ENCODE measurements at places on chromosomes 16 and 17.

- no peak for DNase-seq
Measured at GRCh38 chr17:70130289-70130688, 39.0 kb upstream of the KCNJ2 start.

DNA sequence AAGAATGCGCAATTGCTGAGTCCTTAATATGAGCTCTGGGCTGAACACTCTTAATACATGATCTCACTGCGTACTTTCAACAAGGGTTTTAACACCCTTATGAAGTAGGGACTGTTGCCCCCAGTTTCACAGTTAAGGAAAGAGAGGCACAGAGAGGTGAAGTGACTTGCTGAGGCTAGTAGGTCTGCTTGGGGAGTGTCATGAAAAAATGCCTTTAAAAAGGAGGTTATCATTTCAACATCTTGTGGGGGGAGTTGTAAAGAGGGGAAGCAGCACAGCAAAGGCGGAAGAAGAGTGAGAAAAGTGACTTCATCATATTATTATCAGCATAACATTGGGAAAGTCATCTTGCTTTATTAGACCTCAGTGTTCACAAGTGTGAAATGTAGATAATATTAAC, 2.1 kb downstream of the CCL4L2 start:
- no peak for DNase-seq

DNA sequence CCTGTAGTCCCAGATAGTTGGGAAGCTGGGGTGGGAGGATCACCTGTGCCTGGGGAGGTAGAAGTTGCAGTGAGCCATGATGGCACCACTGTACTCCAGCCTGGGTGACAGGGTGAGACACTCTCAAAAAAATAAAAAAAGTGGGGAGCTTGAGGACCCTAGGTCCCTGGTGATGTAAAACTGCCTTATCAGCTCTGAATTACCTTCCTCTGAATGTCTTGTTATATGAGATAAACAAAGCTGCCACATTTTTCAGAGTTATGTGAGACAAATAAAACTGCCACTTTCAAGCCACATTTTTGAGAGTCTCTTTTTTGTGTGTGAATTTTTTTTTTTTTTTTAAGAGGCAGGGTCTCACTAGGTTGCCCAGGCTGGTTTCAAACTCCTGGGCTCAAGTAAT, 32.0 kb upstream of the B4GALNT2 start:
- DNase-seq, result no peak

DNA sequence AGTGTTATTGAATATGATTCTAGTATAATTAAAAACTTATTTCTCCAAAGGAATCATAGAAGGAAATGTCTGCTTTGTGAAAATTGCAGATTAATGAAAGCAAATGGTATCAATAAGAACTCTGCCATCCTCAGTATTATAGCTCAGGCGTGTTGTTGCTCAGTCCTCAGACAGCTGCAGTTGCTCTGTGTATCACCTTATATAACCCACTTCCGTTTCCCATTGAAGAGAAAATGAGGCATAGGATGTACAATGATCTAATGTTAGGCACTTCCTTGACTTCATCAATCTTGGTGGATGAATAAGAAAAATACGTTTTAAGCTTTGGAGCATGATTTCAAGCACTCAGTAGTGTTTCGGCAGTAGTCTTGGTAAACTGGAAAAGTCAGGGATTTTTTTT, 14.1 kb downstream of the MFSD11 start:
- no peak for DNase-seq

GRCh38 chr17:273981-274832, 78.4 kb downstream of the RPH3AL start:
- no peak for DNase-seq

- no peak for DNase-seq
Measured at GRCh38 chr16:28072087-28072486, 8.6 kb upstream of the GSG1L start.

DNA sequence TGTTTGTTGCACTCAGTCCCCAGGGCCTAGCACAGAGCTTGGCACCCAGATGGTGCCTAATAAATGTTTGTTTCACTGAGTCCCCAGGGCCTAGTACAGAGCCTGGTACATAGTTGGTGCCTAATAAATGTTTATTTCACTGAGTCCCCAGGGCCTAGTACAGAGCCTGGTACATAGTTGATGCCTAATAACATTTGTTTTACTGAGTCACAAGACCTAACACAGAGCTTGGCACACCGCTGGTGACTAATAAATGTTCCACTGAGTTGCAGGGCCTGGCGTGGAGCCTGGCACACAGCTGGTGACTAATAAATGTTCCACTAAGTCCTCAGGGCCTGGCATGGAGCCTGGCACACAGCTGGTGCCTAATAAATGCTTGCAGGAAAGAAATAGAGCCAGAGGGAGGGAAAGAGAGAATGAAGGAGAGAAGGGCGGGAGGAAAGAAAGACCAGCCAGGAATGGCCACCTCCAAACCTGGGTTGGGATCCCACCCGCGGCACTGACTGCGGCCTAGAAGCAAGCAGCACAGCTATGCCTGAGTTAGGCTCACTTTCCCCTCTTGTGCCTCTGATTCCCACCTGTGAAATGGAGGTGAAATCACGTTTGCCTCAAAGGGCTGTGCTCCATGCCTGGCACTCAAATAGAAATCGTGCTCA, 7.5 kb downstream of the SLC5A11 start:
- no peak for DNase-seq

- DNase-seq, result no peak
Measured at GRCh38 chr17:17560167-17560566, 31.3 kb downstream of the PEMT start.

- DNase-seq, result no peak
Measured at GRCh38 chr17:75499313-75500022, 15.9 kb downstream of the CASKIN2 start.

DNA sequence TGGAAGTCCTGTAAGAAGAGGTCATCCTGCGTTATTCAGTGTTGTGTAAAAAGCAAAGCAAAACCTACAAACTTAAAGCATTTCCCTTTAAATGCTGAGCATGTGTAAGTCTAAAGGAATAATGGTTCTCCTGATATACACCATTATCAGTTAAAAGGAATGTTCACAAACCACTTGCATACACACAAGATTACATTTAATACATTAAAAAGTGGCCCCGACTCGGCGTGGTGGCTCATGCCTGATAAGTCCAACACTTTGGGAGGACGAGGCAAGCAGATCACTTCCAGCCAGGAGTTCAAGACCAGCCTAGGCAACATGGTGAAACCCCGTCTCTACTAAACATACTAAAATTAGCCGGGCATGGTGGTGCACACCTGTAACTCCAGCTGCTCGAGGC, 30.5 kb downstream of the CPPED1 start:
- DNase-seq, result no peak

DNA sequence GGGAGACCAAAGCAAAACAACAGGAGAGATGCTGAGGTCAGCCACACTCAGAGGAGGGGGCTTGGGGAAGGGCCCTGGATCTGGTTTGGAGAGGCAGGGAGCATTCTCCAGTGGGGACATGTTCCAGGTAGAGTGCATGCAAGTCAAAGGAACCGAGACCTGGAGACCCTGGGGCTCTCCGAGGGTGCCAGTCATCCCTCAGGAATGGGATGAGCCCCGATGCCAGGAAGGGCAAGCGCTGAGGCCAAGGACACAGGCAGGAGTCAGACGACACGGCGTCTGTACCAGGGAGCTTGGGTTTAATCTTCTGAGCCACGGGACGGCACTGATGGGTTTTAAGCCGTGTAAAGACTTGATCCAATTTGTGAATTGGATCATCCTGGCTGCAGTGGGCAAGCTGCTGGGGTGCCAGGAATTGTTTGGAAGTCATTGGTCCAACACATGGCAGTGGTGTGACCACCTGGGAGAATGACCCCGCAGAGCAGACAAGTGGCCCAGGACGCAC, 32.9 kb upstream of the ANKRD40CL start:
- DNase-seq, result no peak

- no peak for DNase-seq
Measured at GRCh38 chr17:18937981-18938691, 13.8 kb upstream of the SLC5A10 start.

DNA sequence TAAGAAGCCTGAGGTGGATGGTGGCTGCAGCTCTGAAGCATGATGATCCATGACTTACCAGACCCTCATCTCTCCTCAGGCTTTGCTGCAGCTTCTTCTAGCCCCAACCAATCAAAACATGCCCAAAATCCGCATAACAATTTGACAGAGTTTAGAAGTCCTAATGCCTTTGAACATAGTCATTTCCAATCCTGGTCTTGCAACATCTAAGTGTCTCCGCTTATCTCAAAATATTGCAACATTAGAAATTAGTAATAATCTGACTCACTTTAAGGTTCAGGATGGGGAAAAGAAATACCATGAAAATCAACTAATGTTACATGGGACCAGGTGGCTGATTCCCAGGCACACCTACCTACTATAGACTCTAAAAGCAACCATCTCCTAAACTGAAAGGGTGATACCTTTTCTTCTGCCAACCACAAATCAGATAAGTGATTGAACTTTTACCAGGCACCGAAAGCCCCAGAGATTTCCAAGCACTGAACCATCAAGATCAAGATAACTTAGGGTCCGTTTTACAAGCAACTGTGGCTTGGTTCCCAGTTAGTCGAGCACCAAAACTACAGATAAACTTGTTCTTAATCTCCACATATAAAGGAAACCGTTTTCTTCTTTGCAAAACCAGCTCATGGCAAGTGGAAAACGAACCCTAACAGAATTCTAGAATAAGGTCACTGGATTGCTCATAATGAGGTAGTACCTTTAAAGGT, 14.0 kb downstream of the ERN1 start:
- DNase-seq, result no peak

DNA sequence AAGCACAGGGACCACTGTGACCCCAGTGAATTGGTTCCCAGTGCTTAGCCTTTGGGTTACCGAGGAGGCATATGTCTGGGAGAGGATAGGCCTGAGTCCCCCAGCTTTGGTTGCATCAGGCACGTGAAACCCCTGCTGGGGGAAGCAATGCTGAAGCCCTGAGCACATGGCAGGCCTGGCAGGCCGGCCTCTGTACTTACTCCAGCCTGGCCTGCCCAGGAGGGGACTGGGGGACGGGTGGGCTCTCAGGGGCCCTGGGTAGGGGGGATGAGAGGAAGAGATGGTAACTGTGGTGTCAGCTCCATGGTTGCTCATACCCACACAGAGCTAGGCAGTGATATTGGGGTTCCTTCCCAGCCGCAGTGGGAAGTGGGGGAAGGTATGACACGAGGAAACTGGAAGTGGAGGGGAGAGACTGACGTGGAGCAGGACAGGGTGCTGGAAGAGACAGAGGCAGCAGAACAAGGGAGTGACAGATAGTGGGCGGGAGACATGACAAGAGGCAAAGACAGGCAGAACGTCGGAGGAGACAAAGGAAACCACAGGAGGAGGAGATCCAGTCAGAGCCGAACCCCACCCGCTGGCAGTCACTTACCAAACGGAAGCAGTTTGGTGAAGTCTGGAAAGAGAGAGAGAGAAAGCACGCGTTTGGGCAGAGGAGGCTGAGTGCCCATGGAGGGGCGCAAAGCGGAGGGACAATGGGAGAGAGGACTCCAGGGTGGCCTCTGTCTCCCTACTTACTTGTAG, 9.1 kb downstream of the TMEM208 start:
- no peak for DNase-seq

- DNase-seq, result no peak
Measured at GRCh38 chr16:83513008-83513755, 294.6 kb upstream of the HSBP1 start.

- DNase-seq, result peak; percentile 79
Measured at GRCh38 chr17:82105882-82106687, 8.0 kb upstream of the FASN start.

GRCh38 chr17:61208301-61209105, 191.1 kb upstream of the TBX2 start:
- DNase-seq, result no peak

DNA sequence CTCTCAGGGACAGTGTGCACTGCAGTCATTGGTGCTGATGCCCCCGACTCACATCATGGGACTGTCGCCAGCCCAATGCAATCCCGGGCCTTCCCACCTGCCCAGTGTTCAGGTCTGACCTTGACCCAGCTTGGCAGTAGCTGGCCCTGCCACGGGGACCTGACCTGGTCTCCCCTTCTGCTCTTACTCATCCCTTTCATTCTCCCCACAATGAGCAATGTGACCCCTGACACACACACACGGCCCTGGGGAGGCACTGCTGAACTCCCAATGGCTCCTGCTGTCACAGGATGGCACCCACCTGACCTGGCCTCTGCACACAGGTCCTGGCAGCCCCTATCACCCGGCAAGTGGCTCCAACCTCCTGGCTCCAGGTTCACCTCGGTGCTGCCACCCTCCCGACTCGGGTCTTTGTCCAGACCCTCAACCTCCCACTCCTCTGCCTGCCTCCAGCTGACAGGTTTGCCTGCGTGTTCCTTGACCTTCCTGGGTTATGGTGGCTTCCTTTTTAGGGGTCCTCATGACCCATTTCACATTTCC, 6.6 kb downstream of the CD300C start:
- DNase-seq, result no peak

- DNase-seq, result no peak
Measured at GRCh38 chr17:77329741-77330531, 189.2 kb downstream of the SEC14L1 start.

- no peak for DNase-seq
Measured at GRCh38 chr16:3194792-3195191, 6.8 kb downstream of the OR1F1 start.

DNA sequence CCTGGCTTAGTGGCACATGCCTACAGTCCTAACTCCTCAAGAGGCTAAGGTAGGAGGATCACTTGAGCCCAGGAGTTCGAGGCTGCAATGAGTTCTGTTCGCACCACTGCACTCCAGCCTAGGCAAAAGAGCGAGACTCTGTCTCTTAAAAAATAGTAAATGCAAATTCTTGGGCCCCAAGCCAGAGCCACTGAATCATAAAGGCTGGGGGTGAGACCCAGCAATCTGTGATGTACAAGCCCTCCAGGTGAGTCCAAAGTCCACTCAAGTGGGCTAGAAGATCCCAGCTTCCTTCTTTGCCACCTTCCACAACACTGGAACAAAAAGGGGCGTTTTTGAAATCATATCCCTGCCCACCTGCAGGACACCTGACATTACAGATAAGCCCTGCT, 16.9 kb downstream of the TRIM25 start:
- no peak for DNase-seq

GRCh38 chr16:75305364-75306098, 54.1 kb upstream of the BCAR1 start:
- DNase-seq, result peak; percentile 68

GRCh38 chr16:64470916-64471315, 650.9 kb downstream of the CDH11 start:
- DNase-seq, result no peak

Measured in stimulated activated CD8-positive, alpha-beta memory T cell treated with anti-CD3 and anti-CD28 coated beads, Interleukin-4, amount 100 ng/mL, for 48 hours (primary cell).